Mesenchymal stem cell (in vitro differentiated cells and primary cell): ENCODE measurements at places on chromosomes 16 and 17.
A peak's percentile ranks its signal among the peaks of the same experiment; 100 is the strongest.

- no peak for DNase-seq
These were observed 35.5 kb downstream of the CPNE2 start for GRCh38 chr16:57127836-57128235.

GRCh38 chr17:83196024-83196365, 116.6 kb downstream of the METRNL start:
- no peak for DNase-seq

GRCh38 chr17:48237456-48237855, 129.9 kb downstream of the SNX11 start:
- no peak for DNase-seq

GRCh38 chr17:56510554-56511342, 82.8 kb upstream of the NOG start:
- DNase-seq: no peak

GRCh38 chr17:83201206-83202001, 122.0 kb downstream of the METRNL start:
- no peak for DNase-seq

GRCh38 chr17:64200080-64201032, 62.7 kb downstream of the TEX2 start:
- DNase-seq: no peak

- DNase-seq: no peak
These were observed 178.9 kb downstream of the COPRS start for GRCh38 chr17:31680126-31680525.

GRCh38 chr16:78705694-78706093, 606.2 kb downstream of the WWOX start:
- DNase-seq: peak; percentile 48

GRCh38 chr17:19724501-19725420, 8.4 kb upstream of the SLC47A2 start:
- no peak for DNase-seq

- DNase-seq: no peak
These were observed 22.3 kb downstream of the CAPNS2 start for GRCh38 chr16:55588799-55589198.

DNA sequence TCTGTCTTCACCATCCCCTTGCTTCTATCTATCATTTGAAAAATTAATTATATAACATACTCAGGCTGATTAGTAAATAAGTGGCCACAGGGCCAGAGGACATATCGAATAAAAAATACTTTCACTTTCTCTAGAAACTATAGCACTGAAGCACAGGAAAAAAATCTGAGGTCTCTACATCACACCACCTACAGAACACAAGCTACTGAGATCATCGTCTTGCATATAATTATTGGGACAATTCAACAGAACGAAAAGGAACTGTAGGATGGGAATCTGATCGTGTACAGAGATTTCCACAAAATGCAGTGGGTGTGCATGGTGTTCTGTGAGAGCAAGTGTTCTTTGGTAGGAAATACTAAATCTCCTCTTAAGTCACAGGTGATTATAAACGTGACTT, 289.6 kb upstream of the ERCC4 start:
- DNase-seq: no peak

- no peak for DNase-seq
These were observed 2.1 kb downstream of the SPAG9 start for GRCh38 chr17:51118330-51119195.

DNA sequence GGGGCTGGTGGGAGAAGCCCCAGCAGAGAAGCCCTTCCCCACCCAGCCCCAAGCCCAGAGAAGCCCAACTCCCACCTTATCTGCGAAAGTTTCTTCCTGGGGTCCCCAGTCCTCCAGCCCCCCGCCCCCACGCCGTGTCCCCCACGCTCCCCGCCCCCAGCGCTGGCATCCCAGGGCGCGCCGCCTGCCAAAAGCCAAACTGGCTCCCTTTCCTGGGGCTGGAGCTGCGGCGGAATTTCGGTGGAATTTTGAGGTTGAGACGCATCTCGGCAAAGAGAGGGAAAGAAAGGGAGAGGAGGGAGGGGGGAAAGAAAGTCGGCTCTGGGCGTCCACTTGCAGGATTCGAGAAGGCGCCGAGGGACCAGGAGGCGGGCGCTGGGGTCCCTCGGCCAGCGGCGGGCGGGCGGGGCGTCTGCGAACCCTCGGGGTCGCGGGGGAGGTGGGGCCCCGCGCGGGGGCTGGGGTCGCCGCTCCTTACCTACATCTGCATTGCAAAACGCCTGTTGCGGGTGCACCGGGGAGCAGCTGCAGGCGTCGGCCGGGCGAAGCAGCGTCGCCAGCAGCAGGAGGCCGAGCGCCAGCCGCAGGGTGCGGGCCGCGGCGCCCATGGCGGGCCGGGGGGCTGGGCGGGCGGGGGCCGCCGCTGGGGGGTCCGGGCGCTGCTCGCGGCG, 571 bp downstream of the TIMP2 start:
- no peak for DNase-seq

DNA sequence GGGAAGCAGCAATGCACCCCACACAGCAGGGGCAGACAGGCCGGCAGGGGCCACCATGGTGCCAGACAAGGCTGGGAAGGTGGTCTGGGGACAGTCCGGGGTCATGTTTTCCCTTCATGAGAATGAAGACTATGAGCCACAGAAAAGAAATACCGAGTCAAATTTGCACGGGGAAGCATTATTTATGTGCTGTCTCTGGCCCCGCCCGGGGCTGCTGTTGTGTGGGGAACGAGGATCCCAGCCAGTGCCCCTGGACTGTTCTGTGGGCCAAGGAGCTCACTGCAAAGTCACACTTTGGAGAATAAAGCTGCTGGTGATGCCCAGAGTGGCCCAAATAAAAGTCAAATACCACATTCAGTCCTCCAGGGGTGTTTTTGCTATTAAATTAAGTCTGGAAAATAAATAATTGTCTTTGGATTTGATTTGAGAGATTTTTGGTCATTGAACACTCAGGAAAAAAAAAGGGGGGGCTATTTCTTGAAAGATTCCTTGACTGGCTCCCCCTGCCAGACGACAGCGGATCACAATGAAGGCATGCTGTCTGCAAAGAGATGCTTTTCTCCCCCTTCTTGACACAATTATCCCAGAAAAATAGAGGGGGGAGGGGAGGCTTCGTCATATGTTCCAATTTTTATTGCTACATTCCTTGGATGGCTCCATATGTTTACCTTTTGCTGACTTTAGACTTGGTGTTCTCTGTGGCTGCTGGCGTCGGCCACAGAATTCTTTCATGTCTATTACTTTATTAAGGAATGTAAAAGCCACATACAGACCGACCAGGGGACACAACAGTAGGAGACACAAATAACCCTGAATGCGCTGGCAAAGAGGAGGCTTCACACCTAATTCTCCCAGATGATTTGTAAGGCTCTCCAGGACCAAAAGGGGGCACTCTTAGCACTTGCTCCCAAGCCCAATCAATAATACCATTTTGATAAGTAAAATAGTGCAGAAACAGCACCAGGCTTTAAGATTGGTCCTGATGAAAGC, 27.1 kb upstream of the ANKFN1 start:
- DNase-seq: peak; percentile 37

- DNase-seq: peak; percentile 56
These were observed at the start of gene MYO15B for GRCh38 chr17:75587675-75588595. TSS of gene MYO15B (plus strand) at chr17:75587800. CDS start at chr17:75588058, 258 bp downstream.

GRCh38 chr16:11528053-11528452, 58.7 kb downstream of the LITAF start:
- DNase-seq: no peak

DNA sequence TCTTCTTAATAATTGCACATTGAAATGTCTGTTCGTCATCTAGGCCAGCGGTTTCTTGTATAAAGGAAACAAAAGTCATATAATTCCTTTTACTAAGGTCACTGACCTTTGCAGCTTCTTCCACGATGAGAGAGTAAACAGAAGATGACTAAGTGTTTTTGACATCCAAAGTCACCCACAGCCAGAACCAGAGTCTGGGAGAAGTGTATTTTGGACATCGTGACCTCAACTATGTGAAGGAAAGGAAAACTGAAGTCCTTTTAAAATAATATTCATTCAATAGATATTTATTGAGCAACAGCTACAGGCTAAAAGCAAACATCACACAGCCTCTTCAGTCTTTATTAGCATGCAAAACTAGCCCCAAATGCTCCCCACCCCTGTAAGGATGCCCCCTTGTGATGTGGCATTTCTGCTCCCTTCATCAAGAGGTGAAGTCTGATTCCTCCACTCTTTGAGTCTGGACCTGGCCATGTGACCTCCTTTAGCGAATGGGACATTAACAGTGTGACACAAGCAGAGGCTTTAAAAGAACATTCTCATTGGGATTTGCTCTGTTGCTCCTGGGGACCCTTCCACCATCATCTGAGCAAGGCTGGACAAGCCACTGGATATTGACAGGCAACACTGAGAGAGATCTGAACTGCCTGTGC, 8.1 kb upstream of the PMP22 start:
- peak; percentile 98 for DNase-seq

- peak; percentile 73 for DNase-seq
These were observed 270.1 kb downstream of the SOX9 start for GRCh38 chr17:72390675-72391508.

GRCh38 chr16:24969071-24969470, 46.1 kb downstream of the ARHGAP17 start:
- no peak for DNase-seq

- peak; percentile 63 for DNase-seq
These were observed 1.7 kb upstream of the ANKRD13B start for GRCh38 chr17:29591146-29591736.

- DNase-seq: peak; percentile 86
These were observed 7.8 kb downstream of the RARA start for GRCh38 chr17:40316571-40317344.

- DNase-seq: no peak
These were observed 1.9 kb downstream of the HS3ST2 start for GRCh38 chr16:22815863-22816262.

- DNase-seq: no peak
These were observed 13.5 kb upstream of the ADAM11 start for GRCh38 chr17:44745301-44745700.

- DNase-seq: peak; percentile 8
These were observed 225.1 kb upstream of the CA10 start for GRCh38 chr17:52383493-52384100.

DNA sequence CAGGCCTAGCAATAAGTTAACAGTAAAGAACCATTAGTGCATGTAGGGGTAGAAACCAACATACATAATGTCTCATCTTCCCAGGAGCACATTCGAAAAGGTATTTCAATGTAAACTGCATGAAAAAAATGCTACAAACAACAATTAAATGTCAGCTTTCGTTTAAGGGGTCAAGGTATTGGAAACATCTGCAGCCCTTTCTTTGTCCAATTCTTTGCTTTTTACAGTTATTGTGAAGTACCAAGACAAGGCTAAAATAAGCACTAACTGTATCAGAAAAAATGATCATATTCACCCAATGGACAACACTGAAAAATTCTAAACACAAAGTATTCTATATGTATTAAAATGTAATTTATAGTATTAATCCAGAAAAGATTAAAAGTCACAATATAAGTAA, 37.9 kb downstream of the GPATCH8 start:
- no peak for DNase-seq
